ENCODE measurements at places on chromosomes 2 and 18.

DNA sequence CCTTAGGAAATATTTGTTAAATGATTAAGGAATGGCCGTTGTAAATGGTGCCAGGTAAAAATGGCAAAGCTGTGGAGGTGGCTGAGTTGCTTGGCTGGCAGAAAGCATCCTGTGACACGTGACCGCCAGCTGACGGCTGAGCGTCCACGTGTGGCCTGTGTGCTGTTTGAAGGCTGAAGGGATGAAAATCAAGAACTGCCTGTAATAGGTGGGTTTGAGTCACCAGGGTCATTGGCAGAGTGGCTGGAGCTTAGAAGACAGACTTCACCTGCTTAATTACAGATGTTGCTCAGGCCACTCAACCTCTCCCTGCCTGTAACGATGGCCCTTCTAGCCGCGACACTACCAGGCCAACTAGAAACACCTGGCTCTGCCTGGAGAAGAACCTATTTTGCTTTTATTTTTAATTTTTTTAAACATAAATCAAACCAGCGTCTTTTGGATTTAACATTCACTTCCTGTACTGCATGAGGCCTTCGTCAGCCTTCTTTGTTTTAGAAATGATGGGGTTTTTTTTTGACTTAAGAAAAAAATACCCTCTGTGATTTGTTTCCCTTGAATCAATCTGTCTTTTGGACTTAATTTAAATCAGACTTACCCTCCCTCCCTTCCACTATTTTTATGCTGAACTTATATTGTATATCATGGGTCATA lies 206.5 kb downstream of the PRKCE start:
- no peak for DNase-seq

DNA sequence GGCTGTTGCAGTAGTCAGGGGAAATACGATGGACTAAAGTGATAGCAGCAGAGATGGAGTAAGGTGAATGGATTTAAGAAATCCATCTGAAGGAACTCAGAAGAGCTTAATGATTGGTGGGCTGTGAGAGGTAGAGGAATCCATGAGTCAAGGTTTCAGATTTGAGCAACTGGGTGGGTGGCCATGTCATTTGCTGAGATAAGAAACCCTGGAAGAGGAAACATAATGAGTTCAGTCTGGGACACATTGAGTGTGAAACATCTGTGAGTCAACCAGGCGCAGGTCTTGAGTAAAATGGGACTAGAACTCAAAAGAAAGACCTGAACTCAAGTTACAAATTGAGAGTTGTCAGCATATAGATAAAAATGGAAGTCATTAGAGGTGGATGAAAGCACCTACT lies 19.7 kb upstream of the ASNSD1 start:
- DNase-seq: no peak

DNA sequence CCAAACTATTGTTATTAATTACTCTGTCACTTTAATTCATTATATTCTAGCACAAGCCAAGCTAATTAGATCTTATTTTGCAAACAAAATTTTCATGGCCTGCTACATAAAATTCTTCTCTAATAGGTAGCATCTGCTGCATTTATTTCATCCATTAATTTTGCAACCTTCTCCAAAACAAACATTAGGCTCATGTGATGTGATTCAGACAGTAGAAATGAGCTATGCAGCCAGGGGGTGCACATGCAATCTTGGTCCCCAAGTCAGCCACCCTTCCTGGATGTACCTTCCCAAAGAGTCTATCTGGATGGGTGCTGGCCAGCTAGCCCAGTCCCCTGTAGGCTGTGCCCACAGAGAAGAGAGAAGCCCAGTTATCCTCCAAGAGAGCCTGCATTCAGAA lies 242.1 kb upstream of the OSR1 start:
- DNase-seq: no peak

DNA sequence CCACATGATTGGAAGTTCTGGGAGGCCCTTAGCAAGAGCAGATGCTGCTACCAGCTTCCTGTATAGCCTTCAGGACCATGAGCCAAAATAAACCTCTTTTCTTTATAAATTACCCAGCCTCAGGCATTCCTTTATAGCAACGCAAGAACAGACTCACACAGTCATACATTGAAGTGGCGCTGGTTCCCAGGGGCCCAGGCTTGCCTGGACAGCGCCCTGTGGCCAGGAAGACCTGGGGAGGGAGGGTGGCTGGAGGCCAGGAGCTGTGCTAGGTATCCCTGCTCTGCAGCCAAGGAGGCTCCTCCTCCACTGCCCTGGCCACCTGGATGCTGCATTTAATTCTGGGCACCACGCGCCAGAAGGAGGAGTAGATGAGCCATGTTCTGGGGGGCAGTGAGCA lies 98.1 kb downstream of the AGAP1 start:
- no peak for DNase-seq

- no peak for DNase-seq
Measured at GRCh38 chr2:8729939-8730338, 48.1 kb downstream of the ID2 start.

DNA sequence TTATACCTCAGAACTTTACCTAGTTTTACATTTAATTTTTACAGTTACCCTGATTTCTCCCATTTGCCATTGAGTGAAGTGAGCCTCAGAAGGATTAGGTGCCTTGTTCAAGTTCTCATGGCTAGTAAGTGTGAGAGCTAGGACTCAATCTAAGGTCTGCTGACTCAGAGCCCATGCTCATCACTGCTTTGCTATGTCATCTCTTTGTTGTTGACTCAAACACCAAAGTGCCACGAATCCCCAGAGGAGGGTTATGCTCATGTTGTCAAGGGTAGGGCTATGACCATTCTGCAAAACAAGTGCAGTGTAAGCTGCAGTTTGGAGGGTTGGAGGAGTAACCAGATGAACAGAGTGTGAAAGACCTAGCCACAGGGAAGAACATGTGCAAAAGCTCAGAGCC lies 185.4 kb upstream of the SKOR2 start:
- no peak for DNase-seq

- peak; percentile 14 for DNase-seq
Measured at GRCh38 chr2:118122594-118123281, 34.5 kb downstream of the INSIG2 start.

GRCh38 chr2:202479090-202479489 lies 103.0 kb downstream of the BMPR2 start:
- DNase-seq: no peak

GRCh38 chr2:3644246-3644525 lies 13.8 kb upstream of the ALLC start:
- no peak for DNase-seq

- DNase-seq: no peak
Measured at GRCh38 chr2:136127356-136127755, 9.4 kb upstream of the CXCR4 start.

- peak; percentile 48 for DNase-seq
Measured at GRCh38 chr2:119366161-119366648, 429 bp downstream of the C2orf76 start.

- DNase-seq: no peak
Measured at GRCh38 chr2:190334479-190335224, 8.7 kb upstream of the INPP1 start.

DNA sequence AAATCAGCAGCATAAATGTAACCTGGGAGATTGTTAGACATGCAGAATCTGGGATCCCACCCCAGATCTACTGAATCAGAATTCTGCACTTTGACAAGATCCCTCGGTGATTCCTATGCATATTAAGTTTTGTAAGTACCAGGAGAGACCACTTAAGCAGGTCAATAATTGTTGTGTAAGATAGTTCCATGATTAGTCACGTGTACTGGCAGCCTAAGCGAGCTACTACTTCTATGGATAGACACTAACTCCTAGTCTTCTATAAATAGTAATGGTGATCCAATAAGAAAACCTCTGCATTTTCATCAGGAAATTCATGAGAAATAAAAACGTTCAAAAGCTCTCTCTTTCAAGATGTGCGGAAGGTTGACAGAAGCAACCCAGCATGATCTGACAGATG lies 988.2 kb upstream of the CHAC2 start:
- no peak for DNase-seq

- no peak for DNase-seq
Measured at GRCh38 chr2:126934809-126935208, 36.1 kb downstream of the TEX51 start.

GRCh38 chr2:238816291-238816690 lies 31.6 kb upstream of the TWIST2 start:
- no peak for DNase-seq

GRCh38 chr2:21041943-21042707 lies 1.7 kb downstream of the APOB start:
- DNase-seq: no peak
